ENCODE measurements at places on chromosomes 3 and 15.

DNA sequence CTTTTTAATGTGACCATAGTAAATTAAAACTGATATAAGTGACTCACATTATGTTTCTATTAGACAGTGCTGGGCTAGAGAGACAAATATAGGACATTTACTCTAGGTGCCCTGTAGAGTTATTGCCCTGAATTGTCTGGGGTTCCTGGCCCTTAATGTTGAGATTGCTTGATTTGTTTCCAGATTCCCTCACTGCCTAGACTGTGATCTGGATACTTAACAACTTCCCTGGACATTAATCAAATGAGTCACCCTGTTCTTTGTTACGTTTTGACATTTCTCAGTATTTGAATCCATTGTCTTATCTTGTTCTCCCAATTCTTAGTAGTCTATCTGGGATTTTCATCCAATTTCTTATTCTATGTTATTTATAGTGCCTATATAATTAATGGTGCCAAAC, 65.8 kb downstream of the DTWD1 start:
- DNase-seq: no peak

GRCh38 chr15:31476866-31477265, 150.2 kb downstream of the KLF13 start:
- no peak for DNase-seq

DNA sequence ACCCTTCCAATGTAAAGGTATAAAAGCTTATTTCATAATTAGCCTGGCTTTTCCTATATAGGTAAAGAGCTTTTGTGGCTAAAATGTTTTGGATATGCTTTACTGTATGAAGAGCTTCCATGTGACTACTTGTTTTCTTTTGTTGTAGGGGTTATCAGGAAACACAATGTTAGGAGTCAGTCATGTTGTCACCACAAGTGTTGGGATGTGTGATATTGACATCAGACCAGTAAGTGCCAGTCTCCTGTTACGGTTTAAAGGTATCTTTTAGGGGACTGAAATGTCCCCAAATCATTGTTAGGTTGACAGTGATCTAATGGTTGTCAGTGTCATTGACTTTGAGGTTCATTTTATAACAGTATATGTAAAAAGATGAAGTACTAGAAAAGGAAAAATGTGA, 18.3 kb downstream of the ACTL6A start:
- DNase-seq: no peak

- peak; percentile 59 for DNase-seq
Measured at GRCh38 chr3:138944929-138945708, 1.8 kb downstream of the FOXL2 start.

- DNase-seq: no peak
Measured at GRCh38 chr15:45690581-45691260, 55.9 kb downstream of the SQOR start.

DNA sequence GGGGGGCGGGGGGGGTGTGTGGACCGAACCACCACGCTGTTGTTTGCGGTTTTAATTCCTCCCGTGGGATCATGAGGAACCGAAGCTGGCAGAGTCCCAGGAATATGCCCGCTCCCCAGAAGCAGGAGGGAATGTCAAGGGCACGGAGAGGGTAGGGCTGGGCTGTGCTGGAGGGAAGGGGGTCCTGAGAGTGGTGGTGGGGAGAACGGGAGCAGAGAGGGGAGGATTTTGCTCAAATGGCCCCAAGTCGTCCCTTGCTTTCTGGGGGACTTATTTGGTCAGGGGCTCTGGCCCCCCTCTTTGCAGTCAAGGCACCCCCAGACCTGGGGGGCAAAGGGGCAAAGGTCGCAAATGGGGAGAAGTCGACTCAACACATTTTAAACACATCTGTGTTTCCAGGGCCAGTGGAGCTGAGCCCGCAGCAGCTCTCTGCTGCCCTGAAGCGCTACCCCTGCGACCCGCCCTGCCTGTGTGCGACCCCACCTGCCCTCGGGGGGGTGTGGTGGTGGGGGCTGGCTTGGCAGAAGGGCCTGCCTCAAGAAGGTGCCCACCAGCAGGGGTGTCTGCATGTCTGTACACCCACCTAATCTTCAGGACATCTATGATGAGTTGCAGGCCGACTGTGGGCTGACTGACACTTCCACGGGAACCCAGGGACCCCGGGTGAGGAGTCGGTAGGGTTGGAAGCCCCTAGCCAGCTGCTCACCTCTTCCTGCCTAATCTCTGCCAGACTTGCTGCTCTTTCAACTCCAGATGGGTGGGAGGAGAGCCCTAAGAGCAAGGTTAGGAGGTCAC, 602 bp upstream of the ATP2B2 start:
- no peak for DNase-seq

DNA sequence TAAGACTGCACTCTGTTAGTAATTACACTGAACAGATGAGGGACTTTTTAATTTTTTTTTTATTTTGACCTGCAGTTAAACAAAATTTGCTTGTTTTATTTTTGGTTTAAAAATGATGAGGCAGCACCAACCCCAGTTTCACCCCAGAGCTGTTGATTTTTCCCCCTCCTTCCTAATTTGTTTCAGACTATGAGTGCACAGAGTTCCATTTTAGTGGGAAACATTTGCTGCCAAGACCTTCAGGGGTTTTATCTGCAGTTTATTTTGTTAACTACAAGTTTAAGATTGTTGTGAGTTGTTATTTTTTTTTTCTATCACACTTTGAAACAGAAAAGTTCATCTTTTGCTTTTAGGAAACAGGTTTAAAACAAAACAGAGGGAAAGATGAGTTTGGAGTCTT, 455.9 kb upstream of the NR2F2 start:
- no peak for DNase-seq

DNA sequence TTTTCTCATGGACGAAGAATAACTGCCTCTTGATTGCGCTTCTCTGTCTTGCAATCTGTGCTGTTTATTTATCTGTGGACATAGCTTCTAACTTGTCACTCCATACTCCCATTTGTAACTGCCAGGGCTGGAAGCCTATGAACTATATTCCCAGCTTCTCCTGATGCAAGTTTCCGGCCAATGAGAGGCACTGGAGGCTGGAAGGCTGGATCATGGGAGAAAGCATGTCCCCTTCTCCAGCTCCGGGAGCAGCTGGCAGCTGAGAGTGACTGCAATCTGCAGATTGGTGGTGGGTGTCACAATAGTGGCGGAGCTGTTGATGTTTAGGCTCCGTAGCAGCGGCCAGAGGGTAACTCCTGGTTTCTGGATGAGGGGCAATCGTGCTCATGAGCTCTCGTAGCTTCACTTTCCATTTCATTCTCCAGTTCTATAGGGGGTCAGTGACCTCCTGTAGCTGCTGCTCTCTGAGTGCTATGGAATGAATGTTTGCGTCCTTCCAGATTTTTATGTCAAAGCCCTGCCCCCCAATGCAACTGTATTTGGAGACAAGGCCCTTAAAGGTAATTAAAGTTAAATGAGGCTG, 35.7 kb upstream of the PCSK6 start:
- DNase-seq: no peak

DNA sequence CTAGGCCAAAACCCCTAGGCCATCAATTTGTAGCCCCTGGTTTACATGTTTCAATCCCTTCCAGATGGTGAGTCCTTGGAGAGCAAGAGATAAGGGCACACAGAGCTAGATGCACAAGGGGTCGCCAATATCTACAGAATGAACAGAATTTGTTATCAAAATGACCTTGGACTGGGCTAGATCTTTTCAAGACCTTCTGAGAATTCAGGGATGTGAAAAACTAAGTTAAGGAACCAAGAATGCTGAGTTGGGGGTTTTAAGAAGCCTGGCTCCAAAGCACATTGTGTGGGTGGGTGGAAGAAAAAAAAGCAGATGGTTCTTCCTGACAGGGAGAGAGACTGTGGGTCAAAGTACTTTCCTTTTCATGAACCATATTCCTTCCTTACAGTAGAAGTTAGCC, 10.2 kb downstream of the CDCP1 start:
- DNase-seq: no peak

GRCh38 chr3:129892857-129893580, 492 bp downstream of the TMCC1 start:
- peak; percentile 68 for DNase-seq

GRCh38 chr3:46516521-46516920, 18.7 kb downstream of the RTP3 start:
- DNase-seq: no peak

DNA sequence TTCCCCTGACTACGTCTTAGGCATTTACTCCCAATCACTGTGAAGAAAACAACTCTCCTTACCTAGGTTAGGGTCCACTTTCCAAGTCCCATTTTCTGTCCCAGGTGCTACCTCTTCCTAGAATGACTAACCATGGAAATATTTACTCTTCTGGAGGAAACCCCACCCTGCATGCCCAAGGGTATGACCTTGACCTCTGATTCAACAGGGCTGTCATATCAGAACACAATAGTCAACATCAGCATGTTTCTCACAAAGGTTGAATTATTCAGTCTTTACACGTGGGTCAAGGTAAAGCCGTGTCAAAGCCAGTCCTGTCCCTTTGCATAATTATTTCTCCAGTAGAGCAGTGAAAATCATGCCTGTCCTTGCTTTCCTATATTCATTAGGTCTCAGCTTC, 4.3 kb upstream of the FRMD5 start:
- DNase-seq: no peak

GRCh38 chr3:53806182-53807116, 39.8 kb downstream of the CHDH start:
- no peak for DNase-seq

DNA sequence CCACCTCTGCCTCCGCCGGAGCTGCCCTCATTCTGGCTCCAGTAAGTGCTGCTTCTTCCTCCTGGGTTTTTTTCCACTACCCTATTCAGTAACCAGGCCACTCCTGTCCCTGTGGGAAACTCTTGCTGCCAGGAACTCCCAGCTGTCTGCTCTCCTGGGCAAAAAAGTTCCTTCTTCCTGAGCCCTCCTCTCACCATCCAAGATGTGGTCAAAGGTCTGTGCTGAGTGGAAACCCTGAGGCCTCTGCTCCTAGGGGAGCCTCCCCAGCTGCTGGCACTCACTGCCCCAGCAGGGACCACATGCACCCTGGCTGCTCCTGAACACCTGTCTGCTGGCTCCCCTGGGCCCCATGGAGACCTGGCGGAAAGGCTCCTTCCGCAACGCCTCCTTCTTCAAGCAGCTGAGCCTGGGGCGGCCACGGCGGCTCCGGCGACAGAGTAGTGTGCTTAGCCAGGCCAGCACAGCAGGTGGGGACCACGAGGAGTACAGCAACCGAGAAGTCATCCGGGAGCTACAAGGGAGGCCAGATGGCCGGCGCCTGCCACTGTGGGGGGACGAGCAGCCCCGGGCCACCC, 454 bp downstream of the C15orf62 start:
- no peak for DNase-seq

DNA sequence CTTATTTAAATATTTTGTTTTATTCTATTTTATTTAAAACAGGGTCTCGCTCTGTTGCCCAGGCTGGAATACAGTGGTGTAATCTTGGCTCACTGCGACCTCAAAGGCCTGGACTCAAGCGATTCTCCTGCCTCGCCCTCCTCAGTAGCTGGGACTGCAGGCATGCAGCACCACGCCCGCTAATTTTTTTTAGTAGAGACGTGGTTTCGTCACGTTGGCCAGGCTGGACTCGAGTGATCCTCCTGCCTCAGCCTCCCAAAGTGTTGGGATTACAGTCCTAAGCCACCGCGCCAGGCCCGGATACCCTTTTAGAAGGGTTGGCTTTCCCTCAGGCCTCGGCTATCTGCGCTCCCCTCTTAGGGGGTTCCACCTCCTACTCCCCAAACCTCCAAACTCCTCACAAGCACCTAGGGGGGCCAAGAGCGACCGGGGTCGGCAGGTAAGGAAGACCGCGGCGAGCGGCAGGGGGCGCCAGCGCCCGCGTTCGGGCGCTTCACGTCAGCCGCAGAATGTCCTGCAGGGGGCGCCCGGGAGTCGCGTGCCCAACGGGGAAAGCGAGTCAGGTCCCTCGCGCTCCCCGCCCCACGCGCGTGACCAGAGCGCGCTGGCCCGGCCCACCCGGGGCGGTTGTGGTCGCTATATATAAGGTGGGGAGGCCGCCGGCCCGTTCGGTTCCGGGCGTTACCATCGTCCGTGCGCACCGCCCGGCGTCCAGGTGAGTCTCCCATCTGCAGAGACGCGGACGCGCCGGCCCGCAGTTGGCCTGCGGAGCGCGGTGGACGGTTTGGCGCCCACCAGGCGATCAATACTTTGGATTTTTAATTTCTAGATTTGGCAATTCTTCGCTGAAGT, 51.8 kb upstream of the GATM start:
- DNase-seq: peak; percentile 77

- no peak for DNase-seq
Measured at GRCh38 chr3:30578479-30578878, 27.9 kb upstream of the TGFBR2 start.

GRCh38 chr15:100570275-100570674, 31.7 kb downstream of the LINS1 start:
- DNase-seq: no peak

- no peak for DNase-seq
Measured at GRCh38 chr3:86774082-86774691, 216.8 kb downstream of the VGLL3 start.

DNA sequence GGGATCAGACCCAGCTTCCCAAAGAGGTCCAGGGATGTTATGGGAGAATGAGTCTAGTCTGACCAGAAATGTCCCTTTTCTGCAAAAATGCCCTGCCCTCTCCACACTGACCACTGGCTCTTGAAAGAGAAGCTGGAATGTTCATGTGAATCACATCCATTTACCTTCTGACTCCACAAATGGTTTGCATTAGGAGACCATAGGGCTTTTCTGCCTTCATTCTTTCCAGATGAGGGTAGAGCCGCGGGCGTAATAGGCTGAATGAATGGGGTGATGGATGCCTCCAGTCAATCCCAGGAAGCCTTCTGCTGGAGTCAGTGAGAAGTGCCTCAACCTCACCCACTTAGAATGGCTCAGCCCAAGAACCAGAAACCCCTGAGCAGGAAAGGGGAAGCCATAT, 47.2 kb upstream of the IREB2 start:
- DNase-seq: no peak

- no peak for DNase-seq
Measured at GRCh38 chr15:80138961-80139360, 13.8 kb upstream of the FAH start.

DNA sequence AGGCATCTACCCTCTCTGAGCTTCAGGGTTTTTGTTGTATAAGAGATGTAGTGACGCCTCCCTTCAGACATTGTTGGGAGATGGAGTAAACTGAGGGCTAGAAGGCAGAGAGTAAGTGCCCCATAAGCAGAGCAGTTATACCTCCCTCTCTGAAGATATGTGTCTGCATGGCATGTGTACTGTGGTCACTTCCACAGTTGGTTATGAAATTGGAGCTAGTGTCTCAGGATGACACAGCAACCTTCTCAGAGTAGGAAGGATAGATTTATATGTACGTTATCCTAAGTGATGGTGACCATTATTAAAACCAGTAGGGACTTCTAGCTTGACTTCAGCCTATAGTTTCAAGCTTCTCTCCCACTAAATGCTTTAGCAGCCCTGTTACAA, 17.9 kb downstream of the PXK start:
- no peak for DNase-seq
